T-helper 2 cell (primary cell): ENCODE measurements at places on chromosomes 5 and 9.
A peak's percentile ranks its signal among the peaks of the same experiment; 100 is the strongest.

DNA sequence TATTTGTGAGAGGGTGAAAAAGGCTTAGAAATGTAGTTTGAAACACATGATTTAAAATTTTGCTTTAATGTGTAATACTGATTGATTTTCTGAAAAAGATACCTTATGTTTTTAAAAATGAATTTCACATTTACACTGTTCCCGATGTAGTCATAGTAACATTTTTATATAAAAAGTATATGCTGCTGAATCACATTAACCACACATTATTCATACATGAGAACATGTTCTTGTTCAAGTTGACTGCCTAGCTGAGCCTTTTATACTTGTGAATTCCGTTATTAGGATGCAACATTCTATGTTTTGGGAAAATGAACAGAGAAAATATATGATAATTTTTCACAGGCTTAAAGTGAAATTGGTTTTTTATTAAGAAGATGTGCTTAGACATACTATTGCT is 461.1 kb upstream of the NUDT12 start:
- DNase-seq = no peak

GRCh38 chr5:60463179-60463868 is 236.6 kb downstream of the DEPDC1B start:
- DNase-seq = no peak

DNA sequence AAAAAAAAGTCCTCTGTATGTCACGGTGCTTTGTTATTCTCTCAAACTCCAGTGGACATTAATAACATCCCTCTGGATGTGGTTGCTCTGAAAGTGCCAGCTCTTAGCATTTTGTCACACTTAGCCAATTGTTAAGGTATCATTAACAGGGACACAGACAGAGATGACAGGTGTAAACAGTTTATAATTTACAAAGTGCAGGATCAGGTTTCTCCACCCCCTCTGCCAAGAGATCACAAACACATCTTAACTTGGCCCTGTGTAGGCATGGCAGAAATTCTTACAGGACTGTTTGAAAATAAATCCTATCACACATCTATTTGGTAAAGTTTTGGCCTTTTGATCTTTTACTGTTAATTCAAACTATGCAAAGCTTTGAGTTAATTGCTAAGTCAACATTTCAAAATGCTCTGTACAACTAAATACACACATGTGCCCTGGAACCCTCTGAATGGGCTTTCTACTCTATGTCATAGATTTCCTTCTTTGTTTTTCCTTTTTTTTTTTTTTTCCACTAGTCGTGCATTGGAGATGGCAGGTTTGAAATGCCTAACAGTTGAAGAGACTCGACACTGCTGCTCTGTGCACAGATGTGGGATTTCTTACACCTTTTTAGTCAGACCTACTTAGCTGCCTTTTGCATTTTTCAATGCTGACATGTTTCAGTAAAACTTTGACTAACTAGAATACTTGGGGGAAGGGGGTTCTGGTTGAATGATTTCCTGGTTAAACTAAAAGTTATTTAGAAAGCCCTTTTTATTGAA is 41.7 kb downstream of the SEMA6A start:
- DNase-seq = no peak

DNA sequence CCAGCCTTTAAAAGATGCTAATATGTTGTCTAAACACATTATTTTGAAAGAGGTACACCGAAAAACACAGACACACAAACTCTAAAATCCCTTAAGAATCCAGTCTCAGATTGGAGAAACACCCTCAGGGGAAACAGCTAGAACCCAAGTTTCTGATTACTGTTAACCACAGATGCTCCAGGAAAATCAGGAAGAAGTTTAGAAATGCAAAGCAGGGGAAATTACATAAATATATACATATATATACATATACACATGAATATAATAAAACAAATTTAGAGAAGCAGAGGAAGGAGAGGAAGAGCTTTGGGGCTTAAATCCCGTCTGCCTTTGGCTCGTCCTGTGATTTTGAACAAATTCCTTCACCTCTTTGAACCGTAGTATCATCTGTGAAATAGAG is 73.2 kb upstream of the KLF4 start:
- no peak for DNase-seq

GRCh38 chr5:85500869-85501268 is 1116.2 kb upstream of the EDIL3 start:
- DNase-seq = no peak

GRCh38 chr9:36382484-36382883 is 17.6 kb downstream of the RNF38 start:
- no peak for DNase-seq

DNA sequence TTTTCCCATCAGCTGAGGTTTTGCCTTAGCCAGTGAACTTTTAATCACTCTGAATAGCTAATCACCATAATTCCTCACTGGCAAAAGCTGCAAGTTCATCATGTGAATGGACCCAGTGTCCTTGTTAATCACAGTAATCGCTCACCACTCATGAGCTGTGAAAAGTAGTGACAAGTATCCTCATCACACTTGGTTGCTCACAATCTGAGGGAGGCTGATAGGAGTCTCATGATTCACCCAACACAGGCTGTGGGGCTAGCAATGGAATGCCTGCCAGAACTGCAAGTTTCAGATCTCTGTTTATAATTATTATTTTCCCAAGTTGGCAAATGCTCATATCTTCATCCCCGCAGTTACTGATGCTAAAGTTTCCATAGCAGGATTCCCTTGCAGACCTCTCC is 467.2 kb downstream of the KIF4B start:
- DNase-seq = no peak

DNA sequence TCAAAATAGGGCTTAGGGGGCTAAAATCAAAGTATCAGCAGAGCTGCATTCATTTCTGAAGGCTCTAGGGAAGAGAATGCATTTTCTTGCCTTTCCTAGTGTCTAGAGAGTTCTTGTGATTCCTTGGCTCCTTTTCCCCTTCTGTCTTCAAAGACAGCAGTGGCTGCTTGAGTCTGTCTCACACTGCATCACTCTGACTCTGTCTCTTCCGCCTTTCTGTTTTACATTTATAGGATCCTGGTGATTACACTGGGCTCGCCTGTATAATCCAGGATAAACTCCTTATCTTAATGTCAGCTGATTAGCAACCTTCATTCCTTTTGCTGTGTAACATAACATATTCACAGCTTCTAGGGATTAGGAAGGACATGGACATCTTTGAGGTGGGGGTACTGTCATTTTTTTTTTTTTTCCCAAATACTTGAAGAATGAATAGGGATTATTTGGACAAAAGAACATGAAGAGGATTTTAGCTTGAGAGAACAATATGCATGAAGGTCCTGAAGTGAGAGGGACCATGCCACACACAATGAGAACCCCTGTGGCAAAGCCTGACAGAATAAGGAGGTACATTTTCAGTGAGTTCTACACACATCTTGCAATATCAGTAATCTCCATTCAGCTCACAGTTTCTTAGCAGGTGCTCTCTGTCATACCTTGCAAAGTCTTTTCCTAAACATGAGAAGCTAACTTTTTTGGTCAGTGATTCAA is 267.6 kb downstream of the FAM170A start:
- DNase-seq = no peak

DNA sequence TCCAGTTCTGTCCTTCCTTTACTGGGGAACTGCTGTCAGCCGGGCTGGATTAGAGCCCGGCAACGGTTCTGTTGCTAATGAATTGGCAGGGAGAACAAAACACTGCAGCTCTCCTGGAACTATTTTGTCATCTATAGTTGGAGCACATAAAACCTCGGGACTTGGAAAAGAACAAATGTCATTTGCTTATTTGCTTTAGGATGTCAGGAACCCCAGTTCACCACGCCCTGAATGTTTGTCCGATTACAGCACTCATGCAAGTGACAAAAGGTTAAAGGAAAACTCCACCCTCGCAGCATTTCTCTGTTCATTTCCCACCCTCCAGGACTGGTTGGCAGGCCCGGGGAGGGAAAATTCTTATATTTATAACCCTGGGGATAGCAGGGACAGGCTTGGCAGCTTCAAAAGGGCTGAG is 66.4 kb upstream of the PLPP1 start:
- DNase-seq = no peak

GRCh38 chr9:114321759-114322158 is 1.1 kb upstream of the ORM1 start:
- no peak for DNase-seq

DNA sequence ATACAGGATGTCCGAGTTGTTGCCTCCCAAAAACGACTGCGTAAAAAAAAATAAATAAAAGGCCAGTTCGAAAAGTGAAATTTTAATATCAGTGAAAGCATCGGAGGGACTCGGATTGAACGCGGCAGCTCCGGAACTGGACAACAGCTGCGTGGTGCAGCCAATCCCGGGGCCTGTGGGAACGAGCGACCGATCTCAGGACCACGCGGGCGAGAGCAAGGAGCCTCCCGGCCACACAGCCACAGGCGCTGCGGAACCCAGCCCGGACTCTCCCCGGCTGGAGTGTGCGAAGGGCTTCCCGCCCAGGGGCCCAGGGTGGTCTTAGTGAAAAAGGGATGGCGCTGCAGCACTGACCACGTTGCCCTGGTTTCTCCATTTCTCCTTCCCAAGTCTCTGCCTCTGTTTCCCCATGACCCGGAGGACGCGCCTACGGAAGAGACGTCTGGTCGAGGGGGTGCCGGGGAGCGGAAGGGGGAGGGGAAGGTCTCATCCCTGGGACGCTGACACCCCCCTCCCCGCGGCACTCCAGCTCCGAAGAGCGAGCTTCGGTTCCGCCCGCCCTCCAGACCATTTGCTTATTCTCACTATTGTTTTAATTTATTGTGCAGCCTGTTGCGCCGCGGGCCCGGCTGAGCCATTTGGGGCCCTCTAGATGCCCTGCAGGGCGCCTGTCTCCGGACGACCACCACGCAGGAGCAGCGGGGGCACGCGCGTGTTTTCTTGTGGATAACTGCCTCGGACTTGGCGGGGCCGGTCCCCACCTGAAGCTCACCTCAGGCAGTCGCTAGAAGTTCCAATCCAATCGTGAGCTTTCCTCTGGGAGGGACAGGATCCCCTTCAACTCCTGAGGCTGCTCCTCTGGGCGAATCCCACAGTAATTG is 303.0 kb downstream of the PARP8 start:
- DNase-seq = no peak

DNA sequence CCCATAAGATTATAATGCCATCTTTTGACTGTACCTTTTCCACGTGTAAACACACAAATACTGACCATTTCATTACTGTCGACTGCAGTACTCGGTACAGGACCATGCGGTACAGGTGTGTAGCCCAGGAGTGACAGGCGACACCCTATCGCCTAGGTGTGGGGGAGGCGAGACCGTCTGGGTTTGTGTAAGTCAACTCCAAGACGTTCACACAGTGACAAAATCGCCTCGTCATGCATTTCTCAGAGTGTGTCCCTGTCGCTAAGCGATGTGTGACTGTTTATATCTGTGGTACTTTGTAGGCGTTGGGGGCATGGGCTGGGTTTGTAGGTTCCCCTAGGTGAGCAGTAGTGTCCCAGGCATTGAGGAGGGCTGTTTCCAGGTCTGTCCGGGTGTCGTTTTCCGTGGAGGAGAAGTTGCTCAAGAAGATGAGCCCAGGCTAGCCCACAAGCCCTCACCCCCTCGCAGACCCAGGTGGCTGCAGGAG is 20.3 kb downstream of the NEK6 start:
- DNase-seq = no peak

- no peak for DNase-seq
These were observed 145.0 kb upstream of the DMAC1 start for GRCh38 chr9:7944572-7944971.

DNA sequence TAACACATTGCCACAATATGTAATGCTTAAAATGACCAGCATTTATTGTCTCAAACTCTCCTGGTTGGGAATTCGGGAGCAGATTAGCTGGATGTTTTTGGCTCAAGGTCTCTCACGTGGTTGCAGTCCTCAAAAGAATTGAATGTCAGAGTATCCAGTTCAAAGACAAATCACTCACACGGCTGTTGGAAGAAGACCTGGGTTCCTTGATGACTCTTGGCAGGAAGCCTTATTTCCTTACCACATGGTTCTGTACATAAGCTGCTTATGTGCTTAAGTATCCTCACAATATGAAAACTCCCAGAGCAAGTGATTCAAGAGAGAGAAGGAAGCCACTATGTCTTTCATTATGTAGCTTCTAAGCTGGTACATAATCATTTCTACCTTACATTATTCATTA is 230.3 kb upstream of the PTPRD start:
- no peak for DNase-seq

DNA sequence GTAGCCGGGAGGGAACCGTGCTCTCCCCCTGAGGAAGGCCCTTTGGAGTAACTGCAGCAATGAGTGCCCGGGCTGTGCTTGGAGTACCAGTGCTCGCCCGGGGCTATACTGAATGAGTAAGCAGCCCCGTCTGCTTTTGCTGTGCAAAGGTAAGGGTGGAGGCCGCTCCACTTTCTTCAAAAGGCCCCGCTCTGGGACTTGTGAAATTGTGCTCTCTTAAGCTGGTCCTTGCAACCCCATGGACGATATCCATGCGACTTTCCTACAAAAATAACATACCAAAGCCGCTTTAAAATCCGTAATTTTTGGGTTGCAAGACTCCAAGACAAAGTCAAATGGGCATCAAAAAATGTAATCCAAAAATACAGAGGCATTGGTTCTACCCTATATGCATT is 578 bp upstream of the TNFAIP8 start:
- DNase-seq = peak; percentile 69

GRCh38 chr9:117232281-117232680 is 182.6 kb downstream of the ASTN2 start:
- DNase-seq = no peak

GRCh38 chr9:88722753-88723152 is 187.8 kb downstream of the NXNL2 start:
- DNase-seq = peak; percentile 12

- DNase-seq = no peak
These were observed 9.3 kb downstream of the CAST start for GRCh38 chr5:96671441-96671840.

- no peak for DNase-seq
These were observed 19.1 kb downstream of the AUH start for GRCh38 chr9:91342575-91342974.

DNA sequence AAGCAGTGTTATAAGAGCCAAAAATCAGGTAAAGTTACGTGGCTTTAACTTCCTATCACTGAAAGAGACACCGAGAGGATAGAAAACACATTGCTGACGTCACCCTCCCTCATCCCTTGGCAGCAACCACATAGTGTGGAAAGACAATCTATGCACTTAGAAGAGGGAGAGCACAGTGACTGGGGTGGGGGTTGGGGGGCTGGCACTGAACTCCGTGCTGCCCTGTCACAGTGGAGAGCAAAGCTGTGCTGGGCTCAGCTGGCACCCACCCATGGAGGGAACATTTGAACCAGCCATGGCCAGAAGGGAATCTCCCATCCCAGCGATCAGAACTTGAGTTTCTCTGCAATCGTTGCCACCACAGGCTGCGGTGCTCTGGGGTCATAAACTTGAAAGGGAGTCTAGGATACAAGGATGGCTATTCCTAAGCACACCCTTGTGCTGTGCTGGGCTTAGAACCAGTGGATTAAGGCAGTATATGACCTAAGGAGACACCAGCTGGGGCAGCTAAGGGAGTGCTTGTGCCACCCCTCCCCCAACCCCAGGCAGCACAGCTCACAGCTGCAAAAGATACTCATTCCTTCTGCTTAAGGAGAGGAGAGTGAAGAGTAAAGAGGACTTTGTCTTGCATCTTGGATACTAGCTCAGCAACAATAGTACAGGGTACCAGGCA is 73.4 kb downstream of the KIAA0825 start:
- DNase-seq = no peak

GRCh38 chr5:37847978-37848425 is 8.2 kb upstream of the GDNF start:
- DNase-seq = peak; percentile 26
